ENCODE measurements at places on chromosomes 6 and 20.

DNA sequence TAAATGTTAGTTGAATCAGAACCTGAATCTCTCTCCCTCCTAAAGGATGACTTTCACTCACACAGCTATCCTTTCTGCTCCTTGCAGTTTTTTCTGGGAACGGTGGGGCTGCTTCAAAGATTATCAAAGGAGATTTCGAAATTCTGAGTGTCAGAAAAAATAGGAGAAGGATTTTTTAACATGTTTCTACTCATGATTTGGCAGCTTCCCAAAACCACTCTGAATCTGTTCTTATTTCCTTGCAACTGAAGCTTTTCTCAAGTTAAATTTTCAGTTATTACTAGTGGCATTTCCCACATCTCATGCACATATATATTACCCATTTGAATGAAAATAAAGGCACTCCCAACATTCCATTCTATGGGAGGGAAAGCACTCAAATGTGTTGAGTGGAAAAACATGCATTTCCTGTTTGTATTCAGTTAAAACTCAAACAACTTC, 123.6 kb downstream of the LCA5 start:
- no peak for DNase-seq

GRCh38 chr6:158605266-158605878, 39.2 kb downstream of the DYNLT1 start:
- DNase-seq, result peak; percentile 56

- no peak for DNase-seq
These were observed 106.2 kb downstream of the LCA5 start for GRCh38 chr6:79430913-79431536.

- peak; percentile 87 for DNase-seq
These were observed 102.2 kb upstream of the AKAP12 start for GRCh38 chr6:151137542-151137941.

DNA sequence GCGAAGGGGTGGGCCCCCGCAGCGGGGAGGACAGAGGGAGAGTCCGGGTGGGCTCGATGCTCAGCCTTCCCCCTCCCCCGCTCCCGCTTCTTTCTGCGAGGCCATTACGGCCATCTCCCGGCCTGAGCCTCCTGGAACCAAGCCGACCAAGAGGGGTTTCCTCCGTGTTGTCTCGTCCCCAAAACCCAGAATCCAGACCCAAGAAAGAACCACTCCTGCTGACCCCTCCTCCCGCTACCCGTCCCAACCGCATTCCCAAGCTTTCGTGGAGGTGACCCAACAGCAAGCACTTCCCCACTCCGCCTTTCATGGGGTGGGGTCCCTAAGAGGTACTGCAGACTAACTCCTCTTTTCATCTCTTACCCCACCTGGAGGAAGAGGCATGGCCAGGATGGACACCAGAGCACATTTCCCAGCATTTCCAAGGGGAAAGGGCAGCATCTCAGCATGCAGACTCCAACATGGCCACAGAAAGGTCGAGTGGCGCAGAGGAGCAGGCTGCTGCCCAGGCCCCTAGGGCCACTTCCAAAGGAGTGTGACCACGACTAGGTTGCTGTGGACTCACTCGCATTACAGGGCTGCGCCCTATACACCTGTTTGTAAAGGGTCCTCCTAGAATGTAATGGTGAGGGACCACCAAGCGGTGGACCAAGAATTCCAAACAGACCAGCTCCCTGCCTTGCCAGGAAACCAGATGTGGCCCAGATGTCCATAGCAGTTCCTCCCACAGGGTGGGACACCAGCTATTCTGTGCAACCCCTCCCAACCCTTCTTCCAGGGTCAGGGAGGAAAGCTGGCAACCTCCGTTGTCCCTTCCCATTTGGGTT, 53.4 kb downstream of the MRPL14 start:
- no peak for DNase-seq

DNA sequence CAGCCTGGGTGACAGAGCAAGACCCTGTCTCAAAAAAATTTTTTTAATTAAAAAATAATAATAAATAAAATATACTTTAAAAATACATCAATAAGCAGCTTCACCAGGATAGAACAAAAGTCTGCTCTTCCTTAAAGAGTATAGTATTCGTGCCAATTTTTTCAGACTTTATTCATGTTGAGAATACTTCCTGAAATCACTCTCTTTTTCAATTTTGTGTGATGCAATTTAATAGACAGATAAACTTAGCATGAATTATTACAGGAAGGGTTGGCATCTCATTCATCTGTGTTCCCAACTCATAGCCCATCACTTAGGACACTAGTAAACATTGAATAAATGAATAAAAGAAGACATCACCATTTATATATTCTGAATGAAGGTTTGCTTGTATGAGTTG, 52.4 kb downstream of the IPCEF1 start:
- no peak for DNase-seq

DNA sequence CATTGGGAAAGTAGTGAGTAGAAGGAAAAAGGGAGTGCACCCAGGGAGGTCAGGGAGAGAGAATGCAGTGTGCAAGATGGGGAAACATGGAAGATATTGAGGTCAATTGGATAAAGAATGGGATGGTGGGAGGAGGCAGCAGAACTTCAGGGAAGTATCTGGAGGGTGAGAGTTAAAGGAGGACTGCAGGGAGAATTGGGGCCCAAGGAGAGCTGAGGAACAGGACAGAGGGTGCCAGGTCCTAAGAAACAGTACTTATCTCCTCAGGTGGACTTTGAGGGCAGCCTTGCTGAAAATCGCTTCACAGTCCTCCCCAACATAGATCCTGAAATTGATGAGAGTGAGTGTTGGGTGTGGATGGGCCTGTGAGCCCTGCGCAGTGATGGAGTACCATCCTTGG, 4.2 kb upstream of the SAPCD1 start:
- no peak for DNase-seq

DNA sequence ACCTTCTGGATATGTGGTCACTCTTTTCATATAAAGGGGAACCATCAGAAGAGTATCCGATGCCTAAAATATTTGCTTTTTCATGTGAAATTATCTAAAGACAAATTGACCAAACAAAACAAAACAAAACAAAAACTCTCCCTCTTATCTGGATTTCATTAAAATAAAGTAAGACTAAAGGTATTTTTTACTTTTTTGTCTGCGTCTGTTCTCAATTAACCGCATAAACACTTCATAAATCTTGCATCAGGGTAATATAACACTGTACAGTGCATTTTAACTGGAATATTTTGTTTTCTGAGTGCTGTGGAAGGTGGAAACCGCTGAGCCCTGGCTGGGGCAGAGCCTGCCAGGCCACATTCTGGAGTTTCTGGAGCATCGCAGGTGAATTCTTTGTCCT, 234.1 kb upstream of the ZFP64 start:
- no peak for DNase-seq

- DNase-seq, result no peak
These were observed 963.3 kb upstream of the GJE1 start for GRCh38 chr6:141169419-141169818.

DNA sequence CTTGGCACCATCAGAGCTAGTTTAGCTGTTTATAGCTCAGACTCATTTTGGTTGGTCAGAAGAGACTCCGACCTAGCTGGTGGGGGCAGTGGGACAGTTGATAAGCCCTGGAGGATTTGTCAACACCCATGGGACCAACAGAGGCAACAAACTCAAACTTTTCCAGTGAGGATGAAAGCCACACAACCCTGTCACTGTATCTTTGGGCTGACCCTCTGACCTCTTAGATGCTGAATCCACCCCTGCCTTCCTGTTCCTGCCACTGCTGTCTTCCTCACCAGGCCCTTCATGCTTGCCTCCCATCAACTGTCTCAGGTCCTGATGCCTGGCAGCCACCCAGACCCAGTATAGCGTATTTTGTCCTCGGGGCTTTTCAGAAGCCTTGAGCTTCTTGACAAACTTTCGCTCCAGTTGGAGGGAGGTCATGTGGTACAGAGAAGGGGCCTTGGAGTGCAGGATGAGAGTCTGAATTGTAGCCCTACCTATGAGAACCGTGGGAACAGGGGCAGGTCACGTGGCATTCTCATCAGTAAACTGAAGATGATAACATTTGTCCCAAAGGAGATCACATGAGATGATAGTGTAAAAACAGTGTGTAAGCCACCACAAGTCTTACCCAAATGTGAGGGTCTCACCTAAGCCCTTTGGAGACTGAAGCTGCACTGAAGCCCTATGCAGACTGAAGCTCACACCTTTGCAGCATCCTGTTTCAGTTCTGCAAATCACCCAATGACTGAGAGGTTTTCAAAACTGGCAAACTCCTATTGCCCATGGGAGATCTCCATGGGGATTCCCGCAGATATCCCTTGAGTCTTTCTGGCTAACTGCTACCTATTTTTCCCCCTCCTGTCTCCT, 72.0 kb upstream of the F13A1 start:
- no peak for DNase-seq

DNA sequence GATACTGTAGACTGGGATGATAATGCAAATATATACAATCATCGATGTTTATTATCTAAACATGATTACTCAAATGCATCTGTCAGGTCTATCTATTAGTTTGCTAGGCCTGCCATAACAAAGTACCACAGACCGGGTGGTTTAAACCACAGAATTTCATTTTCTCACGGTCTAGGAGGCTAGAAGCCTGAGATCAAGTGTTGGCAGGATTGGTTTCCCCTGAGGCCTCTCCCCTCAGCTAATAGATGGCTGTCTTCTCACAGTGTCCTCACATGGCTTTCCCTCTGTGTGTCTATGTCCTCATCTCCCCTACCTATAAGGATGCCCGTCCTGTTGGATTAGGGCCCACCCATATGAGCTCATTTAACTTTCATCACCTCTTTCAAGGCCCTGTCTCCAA, 512.6 kb upstream of the SLC35B3 start:
- DNase-seq, result no peak

- DNase-seq, result peak; percentile 84
These were observed 1.8 kb upstream of the SAMD5 start for GRCh38 chr6:147506704-147507114.

DNA sequence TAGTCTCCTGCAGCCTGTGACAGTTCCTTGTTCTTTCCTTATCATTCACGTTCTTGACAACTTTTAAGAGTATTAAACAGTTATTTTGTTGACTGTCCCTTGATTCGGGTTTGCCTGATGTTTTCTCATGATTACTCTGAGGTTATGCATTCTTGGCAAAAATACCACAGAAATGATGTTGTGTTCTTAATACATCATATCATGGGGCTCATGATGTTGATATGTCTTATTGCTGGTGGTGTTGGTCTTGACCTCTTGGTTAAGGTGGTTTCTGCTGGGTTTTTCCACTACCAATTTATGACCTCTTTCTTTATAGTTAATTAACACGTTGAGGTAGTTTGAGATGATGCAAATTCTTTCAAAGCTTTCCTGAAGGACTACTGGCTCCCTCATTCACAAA, 59.1 kb downstream of the ZHX3 start:
- DNase-seq, result no peak

GRCh38 chr20:50514750-50515149, 4.6 kb downstream of the PTPN1 start:
- no peak for DNase-seq

DNA sequence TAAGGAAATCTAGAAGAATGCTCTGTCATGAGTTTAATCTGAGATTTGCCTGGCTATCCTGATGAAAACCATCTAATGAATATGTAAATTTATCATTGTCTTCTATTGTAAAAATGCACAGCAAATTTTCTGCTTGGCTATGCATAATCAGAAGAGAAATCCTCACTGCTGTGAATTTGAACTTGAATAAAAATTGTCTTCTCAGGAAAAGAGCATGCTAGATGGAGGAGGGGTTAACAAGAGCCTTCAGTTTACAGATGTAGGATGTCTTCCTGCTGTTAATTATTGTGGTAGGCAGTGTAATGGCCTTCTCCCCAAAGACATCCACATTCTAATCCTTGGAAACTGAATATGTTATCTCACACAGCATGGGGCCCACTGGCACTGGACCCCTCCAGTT, 45.8 kb downstream of the ANKEF1 start:
- DNase-seq, result no peak

Data from NCI-H1417 (cell line).